T1000 (cell line): ENCODE measurements at places on chromosomes 1 and 21.

- DNase-seq: no peak
Measured at GRCh38 chr21:38342739-38343138, 85.9 kb downstream of the KCNJ15 start.

DNA sequence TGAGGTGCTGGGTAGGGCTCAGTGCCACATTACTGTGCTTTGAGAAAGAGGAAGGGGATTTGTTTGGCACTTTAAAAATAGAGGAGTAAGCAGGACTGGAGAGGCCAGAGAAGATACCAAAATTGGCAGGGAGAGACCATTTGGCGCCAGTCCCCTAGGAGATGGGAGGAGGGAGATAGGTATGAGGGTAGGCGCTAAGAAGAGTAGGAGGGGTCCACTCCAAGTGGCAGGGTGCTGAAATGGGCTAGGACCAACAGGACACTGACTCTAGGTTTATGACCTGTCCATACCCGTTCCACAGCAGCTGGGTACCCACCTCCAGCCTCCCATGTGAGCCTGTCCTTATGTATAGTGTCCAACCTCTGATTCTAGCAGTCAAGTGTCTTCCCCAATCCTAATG lies 1.0 kb upstream of the CRTC2 start:
- DNase-seq: no peak

- DNase-seq: no peak
Measured at GRCh38 chr1:102879439-102879993, 228.8 kb downstream of the COL11A1 start.

DNA sequence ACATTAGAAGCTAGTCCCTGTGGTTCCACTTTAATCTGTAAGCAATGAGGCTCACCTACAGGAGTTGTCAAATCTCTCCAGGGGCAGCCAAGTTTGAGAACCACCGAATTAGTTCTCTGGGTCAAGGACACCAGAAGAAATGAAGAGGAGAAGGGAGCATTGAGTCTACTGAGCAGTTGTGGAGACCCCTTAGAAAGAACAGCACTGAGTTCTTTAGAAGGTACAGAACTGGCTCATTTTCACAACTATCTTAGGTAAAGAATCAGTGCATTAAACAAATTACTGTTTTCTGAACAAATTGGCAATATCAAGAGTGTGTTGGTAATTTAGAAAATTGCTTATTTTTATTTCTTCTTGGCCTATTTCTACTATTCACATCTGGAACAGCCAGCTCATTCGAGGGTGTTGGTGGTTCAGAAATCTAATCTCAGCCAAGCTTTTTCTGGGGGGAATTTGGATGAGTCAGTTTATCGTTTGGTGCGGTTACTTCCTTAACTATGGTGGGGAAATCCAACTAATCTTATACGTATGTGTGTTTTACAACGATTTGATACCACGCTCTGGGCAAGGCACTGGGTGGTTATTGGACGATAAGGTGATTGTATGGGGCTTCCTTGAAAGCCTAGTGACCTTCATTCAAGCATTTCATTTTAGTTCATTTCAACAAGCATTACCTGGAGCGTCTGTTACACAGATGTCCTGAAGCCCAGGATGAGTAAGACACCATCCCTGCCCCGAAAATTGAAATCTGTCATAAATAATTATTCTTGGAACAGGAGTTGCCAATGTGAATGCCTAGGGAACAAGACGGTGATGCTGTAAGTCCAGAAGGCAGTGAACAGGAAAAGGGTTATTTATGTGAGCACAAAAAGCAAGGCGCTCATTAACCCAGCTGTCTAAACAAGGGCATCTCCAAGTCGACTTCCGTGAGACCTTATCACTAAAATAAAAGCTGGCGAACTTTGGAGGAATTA lies 52.0 kb upstream of the TMPRSS2 start:
- no peak for DNase-seq

DNA sequence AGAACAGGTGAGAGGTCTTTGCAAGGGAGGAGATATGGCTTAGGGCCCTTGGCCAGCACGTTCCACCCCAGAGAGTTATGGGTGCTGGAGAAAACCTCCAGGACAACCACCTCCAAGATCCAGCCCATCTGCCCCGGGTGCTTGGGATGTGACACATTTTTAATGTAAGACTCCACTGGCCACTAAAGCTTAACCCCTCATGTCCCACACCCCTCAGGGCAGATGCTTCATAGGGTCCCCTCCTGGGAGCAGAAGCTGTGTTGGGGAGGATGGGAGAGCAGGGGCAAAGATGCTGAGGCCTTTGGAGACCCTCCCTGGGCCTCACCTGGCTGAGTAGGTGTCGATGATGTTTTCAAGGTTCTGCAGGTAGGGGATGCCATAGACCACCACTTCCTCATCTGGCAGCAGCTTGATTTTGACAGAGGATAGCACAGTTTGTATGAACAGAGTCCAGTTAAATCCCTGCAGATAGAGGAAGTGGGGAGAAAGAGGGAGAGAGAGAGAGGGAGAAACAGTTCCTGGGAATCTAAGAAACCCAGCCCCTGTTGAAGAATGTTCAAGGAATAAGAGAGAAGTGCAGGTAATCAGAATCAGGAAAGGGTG lies 11.9 kb downstream of the PRXL2B start:
- DNase-seq: no peak

DNA sequence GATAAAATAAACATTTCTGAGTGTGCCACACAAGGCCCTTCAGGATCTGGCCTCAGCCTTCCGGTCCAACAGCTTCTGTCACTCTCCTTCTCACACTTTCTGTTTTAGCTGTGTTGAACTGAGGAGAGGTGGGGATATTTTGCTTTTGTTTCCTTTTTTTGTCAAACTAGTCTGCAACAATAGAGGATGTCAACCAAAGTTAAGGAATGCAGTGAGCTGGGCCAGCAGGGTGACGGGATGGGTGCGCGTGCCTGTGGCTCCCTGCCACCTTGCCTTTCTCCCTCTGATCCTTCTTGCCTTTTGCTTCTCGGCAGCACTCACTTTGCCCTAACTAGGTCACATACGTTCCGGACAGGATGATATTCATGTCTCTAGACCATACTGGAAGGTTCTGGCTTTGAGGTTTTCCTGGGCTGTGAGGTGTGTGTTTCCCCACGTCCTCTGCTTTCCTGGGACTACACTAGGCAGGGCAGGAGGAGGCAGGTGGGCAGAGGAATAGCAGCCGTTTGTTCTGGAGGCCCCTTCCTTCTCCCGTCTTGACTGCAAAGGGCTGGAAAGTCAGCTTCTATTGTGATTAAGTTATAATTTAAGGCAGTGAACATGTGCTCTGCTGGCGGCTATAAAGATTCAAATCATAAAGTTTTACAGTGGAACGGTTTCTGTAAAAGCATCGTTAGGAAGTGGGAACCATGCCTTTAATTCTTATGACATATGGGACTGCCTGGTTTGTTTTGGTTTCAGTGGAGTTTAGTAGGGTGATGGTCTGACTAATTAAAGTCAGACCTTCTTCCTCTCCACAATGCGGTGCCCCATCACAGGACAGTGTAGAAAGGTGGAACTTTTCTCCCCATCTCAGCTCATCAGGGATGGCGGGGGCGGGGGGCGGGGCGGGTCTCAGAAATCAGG lies 67.8 kb downstream of the RNF220 start:
- no peak for DNase-seq

DNA sequence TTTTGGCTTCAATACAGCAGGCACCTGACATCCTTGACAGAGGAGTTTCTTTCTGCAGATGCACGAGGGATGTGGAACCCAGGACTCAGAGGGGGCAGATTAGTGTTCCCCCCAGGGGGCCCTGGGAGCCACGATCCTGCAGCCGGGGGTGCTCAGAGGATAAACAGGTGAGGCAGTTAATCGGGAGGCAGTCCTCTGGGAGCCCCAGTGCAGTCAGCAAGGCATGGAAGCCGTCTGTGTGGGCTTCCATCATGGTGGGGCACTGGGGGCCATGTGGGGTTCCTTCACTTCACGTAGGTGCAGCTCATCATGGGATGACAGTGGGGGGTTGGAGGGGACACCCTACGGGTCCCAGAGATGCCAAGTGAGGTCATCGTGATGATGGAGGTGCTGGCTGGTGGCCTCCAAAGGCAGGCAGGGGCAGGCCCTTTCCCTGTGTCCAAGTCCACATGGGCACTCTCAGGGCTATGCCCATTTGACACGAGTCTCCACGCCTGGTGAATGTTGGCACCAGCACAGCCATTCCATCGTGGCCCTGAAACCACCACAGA lies 59.3 kb upstream of the ABCG1 start:
- DNase-seq: no peak

- DNase-seq: no peak
Measured at GRCh38 chr1:236734141-236734765, 48.0 kb downstream of the ACTN2 start.

- DNase-seq: no peak
Measured at GRCh38 chr1:171251042-171251951, 3.0 kb downstream of the FMO1 start.

DNA sequence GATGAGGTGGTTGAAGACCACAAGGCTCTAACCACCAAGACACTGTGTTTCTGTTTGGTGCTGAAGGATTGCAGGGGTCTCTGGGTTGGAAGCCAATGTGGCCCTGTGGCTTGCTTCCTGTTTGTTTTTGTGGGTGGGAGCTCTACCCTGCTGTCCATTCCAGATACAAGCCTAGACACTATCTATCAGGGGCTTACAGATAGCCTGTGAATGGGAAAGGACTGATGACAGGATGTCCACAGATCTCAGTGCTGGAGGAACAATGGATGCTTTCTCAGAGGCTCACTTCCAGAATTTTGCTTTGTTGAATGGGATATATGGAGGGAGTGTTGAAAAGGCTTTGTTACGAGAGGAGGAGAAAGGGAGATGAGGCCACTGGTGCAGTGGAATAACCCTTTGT lies 69.7 kb downstream of the NOS1AP start:
- DNase-seq: no peak

DNA sequence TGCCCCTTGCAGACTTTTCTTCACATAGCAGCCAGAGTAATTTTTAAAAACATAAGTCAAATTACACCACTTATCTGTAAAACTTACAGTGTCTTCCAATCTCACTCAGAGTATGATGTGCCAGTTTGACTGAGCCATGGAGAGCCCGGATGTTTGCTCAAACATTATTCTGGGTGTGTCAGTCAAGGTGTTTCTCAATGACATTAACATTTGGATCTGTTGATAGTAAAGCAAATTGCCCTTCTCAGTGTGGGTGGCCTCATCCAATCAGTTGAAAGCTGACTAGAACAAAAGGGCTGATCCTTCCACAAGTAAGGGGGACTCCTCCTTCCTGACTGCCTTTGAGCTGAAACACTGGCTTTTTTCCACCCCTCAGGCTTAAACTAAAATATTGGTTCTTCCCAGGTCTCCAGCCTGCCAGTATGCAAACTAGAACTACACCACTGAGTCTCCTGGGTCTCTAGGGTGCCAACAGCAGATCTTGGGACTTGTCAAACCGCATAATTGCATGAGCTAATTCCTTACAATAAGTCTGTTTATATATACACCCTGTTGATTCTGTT lies 157.9 kb upstream of the CTTNBP2NL start:
- no peak for DNase-seq

GRCh38 chr1:237098541-237098940 lies 56.6 kb downstream of the RYR2 start:
- DNase-seq: no peak

GRCh38 chr1:177118901-177119300 lies 45.6 kb downstream of the ASTN1 start:
- DNase-seq: no peak

DNA sequence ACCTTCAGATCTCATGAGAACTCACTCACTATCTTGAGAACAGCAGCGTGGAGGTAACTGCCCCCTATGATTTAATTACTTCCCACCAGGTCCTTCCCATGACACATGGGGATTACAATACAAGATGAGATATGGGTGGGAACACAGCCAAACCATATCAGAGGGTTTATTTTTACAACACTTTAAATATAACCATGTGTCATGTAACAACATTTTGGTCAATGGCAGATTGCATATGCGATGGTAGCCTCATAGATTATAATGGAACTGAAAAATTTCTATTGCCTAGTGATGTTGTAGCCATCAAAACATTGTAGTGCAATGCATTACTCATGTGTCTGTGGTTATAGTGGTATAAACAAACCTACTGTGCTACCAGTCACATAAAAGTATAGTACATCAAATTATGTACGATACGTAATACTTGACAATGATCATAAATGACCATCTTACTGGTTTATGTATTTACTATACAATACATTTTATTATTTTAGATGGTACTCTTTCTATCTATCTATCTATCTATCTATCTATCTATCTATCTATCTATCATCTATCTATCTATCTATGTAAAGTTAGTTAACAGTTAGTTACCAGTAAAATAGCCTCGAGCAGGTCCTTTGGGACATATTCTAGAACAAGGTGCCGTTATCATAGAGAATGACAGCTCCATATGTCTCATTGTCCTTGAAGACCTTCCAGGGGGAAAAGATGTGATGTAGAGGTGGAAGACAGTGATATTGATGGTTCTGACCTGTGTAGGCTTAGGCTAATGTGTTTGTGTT lies 12.6 kb upstream of the S100B start:
- DNase-seq: no peak
